ENCODE measurements at places on chromosomes 13 and 19.
A peak's percentile ranks its signal among the peaks of the same experiment; 100 is the strongest.

- H3K27ac ChIP-seq: no peak overlapping the region
- no peak for DNase-seq
- no peak overlapping the region for H3K4me3 ChIP-seq
- no peaks in the 10 kb centered on the region for H3K4me1 ChIP-seq
Observed at GRCh38 chr13:111912453-111912866, 154.5 kb upstream of the SOX1 start.

GRCh38 chr13:67043901-67044300 is 186.2 kb downstream of the PCDH9 start:
- H3K27ac ChIP-seq: no peak overlapping the region
- no peak overlapping the region for H3K4me3 ChIP-seq
- no peak for DNase-seq
- H3K27me3 ChIP-seq: no peaks in the 10 kb centered on the region
- H3K36me3 ChIP-seq: no peaks in the 10 kb centered on the region

GRCh38 chr13:108225440-108225839 is 7.2 kb downstream of the ABHD13 start:
- no peaks in the 10 kb centered on the region for H3K27me3 ChIP-seq
- H3K27ac ChIP-seq: no peak overlapping the region
- H3K4me3 ChIP-seq: no peak overlapping the region
- H3K36me3 ChIP-seq: no peaks in the 10 kb centered on the region
- DNase-seq: no peak
- H3K4me1 ChIP-seq: peaks cover 3% of the 10 kb centered on the region

DNA sequence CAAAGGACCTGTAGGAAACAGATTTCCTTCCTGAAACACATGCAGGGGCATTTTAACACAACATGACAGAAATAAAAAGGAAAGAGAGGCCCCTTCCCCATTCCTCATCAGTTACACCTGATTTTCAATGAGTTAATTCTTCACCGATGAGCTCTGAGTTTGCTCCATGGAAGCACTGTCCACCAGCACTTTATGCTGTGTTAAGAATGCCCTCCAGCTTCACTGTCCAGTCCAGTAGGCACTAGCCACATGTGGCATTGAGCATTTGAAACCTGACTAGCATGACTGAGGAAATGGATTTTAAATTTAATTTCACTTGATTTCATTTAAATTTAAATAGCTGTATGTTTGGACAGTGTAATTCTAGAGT is 217.2 kb upstream of the SLC10A2 start:
- peaks cover 12% of the 10 kb centered on the region for H3K4me1 ChIP-seq
- H3K36me3 ChIP-seq: no peaks in the 10 kb centered on the region
- no peak for DNase-seq
- H3K4me3 ChIP-seq: no peak overlapping the region

DNA sequence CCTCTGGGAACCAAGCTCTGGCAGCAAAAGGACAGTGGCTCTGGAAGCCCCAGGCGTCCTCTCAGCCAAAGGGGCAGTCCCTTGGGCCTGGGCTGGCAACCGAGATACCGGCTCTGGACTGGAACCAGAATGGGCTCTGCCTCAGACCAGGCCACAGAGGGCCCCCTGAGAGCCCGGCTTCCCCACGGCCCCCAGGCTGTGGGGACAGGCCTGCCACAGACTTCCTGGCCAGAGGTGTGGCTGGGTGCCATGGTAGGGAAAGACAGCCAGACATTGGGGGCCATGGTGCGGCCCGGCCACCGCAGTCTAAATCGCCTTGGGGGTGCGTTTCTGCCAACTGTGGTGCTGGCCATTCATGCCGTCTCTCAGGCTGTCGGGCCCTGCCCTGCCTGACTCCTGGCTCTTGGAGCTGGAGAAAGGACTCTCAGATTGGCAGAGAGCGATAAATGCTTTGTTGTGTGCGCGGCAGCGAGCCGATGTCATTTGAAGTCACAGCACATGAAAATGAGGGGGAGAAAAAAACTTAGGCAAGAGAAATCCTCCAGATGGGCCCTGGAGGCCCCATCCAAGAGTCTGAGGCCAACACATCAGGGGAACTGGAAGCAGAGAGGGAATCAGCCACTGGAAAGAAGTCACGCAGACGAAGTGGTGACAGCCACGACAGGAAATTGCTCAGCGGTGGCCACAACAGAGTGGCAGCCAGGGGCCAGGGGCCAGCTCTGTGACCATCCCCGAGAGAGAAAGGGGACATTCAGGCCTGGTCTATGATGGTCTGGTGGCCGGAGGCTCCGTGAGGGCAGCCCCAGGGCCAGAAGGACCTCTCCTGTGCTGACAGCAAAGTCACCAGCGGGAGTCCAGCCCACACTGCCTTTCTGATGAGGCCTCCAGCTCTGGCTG is 26.5 kb downstream of the SH3GL1 start:
- peaks cover 97% of the 10 kb centered on the region for H3K4me1 ChIP-seq
- no peak for DNase-seq
- no peaks in the 10 kb centered on the region for H3K27me3 ChIP-seq
- H3K4me3 ChIP-seq: no peak overlapping the region
- H3K36me3 ChIP-seq: no peaks in the 10 kb centered on the region

GRCh38 chr19:45046355-45046754 is 7.5 kb downstream of the CLASRP start:
- DNase-seq: no peak
- H3K27me3 ChIP-seq: no peaks in the 10 kb centered on the region
- no peak overlapping the region for H3K27ac ChIP-seq
- peaks cover 29% of the 10 kb centered on the region for H3K4me1 ChIP-seq
- H3K36me3 ChIP-seq: peaks cover 33% of the 10 kb centered on the region
- H3K4me3 ChIP-seq: no peak overlapping the region

- H3K4me3 ChIP-seq: peak overlapping the region; percentile 51
- H3K4me1 ChIP-seq: peaks cover 33% of the 10 kb centered on the region
- peak overlapping the region; percentile 5 for H3K27ac ChIP-seq
- no peaks in the 10 kb centered on the region for H3K27me3 ChIP-seq
Observed at GRCh38 chr19:46861691-46862502, 1.1 kb downstream of the ARHGAP35 start.

- H3K4me3 ChIP-seq: no peak overlapping the region
- H3K27ac ChIP-seq: no peak overlapping the region
- H3K36me3 ChIP-seq: no peaks in the 10 kb centered on the region
- DNase-seq: no peak
- H3K27me3 ChIP-seq: no peaks in the 10 kb centered on the region
- H3K4me1 ChIP-seq: no peaks in the 10 kb centered on the region
Observed at GRCh38 chr13:106996867-106997618, 429.1 kb upstream of the ARGLU1 start.

- peaks cover 20% of the 10 kb centered on the region for H3K4me1 ChIP-seq
- no peak for DNase-seq
- H3K27me3 ChIP-seq: peaks cover 5% of the 10 kb centered on the region
- no peaks in the 10 kb centered on the region for H3K36me3 ChIP-seq
- no peak overlapping the region for H3K27ac ChIP-seq
Observed at GRCh38 chr13:50714891-50715290, 128.6 kb downstream of the DLEU7 start.

DNA sequence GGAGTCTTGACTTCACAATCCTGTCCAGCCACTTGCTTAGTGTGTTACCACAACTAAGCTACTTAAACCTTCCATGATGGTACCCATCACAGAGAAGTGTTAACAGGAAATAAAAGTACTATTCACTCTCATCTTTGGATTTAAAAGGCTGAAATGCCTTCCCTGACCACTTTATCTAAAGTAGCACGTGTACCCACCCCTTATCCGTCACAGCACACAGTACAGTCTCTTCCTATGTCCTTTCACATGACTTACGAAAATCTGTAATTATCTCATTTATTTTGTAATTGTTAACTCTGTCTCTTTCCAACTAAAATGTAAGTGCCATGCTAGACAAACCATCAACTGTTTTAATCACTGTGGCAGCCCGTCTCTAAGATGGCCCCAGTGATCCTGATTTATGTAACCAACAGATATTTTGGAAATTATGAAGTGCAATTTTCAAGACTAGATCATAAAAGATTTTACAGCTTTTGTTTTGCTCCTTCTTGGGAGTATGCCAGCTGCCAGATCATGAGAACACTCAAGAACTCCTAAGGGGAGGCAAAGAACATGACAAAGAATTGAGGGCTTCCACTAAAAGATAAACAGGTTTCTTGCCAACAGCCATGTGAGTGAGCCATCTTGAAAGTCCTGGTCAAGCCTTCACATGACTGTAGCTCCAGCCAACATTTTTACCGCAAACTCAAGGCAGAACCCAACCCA is 44.9 kb downstream of the DIAPH3 start:
- DNase-seq: no peak
- H3K36me3 ChIP-seq: no peaks in the 10 kb centered on the region
- no peaks in the 10 kb centered on the region for H3K4me1 ChIP-seq
- H3K27me3 ChIP-seq: no peaks in the 10 kb centered on the region
- no peak overlapping the region for H3K4me3 ChIP-seq
- no peak overlapping the region for H3K27ac ChIP-seq

GRCh38 chr19:54470276-54470887 is 2.7 kb downstream of the CDC42EP5 start:
- no peaks in the 10 kb centered on the region for H3K36me3 ChIP-seq
- H3K27me3 ChIP-seq: peaks cover 28% of the 10 kb centered on the region
- no peak overlapping the region for H3K4me3 ChIP-seq
- H3K4me1 ChIP-seq: peaks cover 17% of the 10 kb centered on the region

DNA sequence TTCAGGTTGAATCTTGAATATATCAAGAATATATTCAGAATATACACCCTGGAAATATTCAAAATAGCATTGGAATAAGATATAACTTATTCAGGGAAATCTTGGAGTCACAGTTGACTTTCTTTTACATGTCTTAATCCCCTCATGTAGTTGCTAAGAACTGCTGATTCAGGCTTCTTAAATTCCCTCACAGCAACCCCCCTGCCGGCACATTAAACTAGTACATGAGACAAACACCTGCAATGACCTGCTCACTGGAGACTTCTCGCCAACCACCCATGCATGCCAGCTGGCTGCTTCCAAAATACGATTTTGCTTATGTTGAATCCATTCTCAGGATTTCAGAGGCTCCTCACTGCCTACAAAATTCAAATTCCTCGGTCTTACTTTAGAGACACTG is 997.1 kb downstream of the EFNB2 start:
- DNase-seq: no peak
- H3K4me3 ChIP-seq: no peak overlapping the region
- no peaks in the 10 kb centered on the region for H3K27me3 ChIP-seq
- no peak overlapping the region for H3K27ac ChIP-seq
- H3K36me3 ChIP-seq: no peaks in the 10 kb centered on the region

GRCh38 chr13:101149735-101150384 is 266.4 kb downstream of the NALCN start:
- no peak for DNase-seq
- H3K4me3 ChIP-seq: no peak overlapping the region
- no peaks in the 10 kb centered on the region for H3K36me3 ChIP-seq
- H3K27me3 ChIP-seq: peaks cover 7% of the 10 kb centered on the region
- H3K27ac ChIP-seq: no peak overlapping the region

DNA sequence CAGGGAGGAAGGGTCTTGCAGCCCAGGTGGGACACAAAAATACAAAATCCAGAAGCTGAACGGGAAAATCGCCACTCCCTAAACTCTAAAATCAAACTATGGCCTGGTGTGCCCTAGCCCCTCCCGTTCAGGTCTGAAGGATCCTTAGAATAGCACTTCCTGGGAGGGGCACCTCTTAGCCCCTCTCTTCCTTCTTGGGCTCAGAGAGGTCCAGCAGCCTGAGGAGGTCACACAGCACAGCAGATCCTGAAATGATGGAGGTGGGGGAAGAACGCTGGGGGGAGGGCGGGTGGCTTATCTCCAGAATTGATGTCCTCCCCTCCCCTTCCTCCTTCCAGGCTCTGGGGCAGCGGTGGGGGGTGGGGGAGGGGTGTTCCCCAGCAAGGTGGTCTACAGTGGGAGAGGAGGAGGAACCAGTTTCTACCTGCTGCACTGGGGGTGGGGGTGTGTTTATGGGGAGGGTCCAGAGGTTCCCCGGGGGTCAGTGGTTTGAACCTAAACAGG is 1.9 kb downstream of the DIRAS1 start:
- no peak overlapping the region for H3K27ac ChIP-seq
- DNase-seq: no peak
- peaks cover 11% of the 10 kb centered on the region for H3K4me1 ChIP-seq

DNA sequence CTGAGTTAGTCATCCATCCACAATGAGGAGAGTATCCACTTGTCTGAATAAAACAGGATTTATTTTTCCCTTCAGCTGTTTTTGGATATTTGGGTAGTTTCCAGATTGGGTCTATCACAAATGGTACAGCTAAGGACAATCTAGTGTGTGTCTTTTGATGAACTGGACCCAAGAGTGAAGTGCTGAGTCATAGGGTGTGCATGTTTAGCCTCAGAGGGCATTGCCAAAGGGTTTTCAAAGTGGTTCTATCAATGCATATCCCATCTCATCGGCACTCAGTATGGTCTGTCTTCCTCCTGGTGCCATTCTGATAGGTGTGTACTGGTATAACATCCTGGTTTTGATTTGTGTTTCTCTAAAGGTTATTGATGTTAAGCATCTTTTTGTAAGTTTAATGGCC is 62.3 kb downstream of the GSX1 start:
- no peak overlapping the region for H3K4me3 ChIP-seq
- H3K36me3 ChIP-seq: no peaks in the 10 kb centered on the region
- no peaks in the 10 kb centered on the region for H3K4me1 ChIP-seq
- no peak for DNase-seq

DNA sequence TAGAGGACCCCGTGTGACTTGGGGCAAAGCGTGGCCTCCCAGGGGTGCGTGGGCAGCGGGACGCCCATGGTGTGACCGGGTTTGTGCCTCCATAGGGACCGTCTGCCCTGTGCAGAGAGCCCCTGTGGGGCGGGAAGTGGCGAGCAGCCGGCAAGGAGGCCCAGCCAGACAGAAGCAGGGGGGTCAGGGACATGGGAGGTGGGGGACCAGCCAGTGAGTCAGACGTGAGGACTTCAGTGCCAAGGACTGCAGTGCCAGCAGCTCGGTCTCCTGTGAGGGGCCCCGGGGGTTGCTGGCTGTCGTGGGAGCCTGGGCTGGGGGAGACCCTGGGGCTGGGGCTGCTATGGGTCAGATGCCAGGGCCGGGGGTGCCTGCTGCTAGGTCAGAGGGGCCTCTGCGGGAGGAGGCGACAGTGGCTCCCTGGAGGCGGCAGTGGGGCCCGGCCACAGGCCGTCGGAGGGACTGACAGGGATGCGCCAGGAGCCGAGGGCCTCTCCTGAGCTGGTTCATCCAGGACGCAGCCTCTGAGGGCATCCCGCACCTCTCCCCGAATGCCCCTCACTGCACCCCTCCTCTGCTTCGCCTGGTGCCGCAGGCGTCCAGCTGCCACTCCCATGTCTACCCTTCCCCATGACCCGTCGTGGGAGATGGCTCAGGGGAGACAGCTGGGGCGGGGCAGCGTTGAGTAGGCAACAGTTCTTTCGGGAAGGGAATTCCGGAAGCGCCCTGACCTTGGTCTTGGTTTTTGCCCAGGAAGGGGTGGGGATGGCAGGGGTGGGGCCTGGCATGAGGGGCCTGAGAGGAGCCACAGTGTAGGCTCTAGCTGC is 80.0 kb downstream of the KDM4B start:
- no peaks in the 10 kb centered on the region for H3K27me3 ChIP-seq
- no peak overlapping the region for H3K4me3 ChIP-seq
- DNase-seq: no peak
- H3K4me1 ChIP-seq: peaks cover 23% of the 10 kb centered on the region

DNA sequence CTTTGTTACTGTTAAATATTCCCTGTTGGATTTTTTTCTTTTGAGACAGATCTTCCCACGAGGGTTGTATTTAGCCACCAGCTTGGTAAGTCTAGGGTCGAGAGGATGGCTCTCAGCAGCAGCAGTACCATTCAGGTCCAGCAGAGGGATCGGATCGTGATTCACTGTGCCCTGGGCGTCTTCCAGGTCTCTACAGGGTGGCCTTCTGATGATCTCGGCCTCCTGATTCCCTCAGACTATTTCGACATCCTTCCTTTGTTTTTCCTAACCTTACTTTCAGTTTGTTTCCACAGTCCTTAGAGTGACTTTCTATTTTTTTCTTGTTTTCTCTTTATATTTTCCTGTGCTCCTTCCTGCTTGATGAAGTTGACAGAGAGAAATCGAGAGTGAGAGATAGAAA is 1436.9 kb downstream of the UQCRFS1 start:
- H3K27me3 ChIP-seq: no peaks in the 10 kb centered on the region
- no peaks in the 10 kb centered on the region for H3K36me3 ChIP-seq
- DNase-seq: no peak
- no peak overlapping the region for H3K27ac ChIP-seq
- no peaks in the 10 kb centered on the region for H3K4me1 ChIP-seq

Measured in natural killer cell (primary cell).